Right renal pelvis (tissue), 4 donors: ENCODE measurements at places on chromosomes 4 and X. TPM values are rescaled to one million over a fixed set of nuclear protein-coding genes. Genes with fewer than 3 reads are reported as not detected.

- DNase-seq, result no peak
Observed at GRCh38 chr4:37680089-37680488, 6.1 kb downstream of the RELL1 start.

GRCh38 chrX:99353412-99353811 lies 1056.7 kb downstream of the PCDH19 start:
- no peak for DNase-seq

DNA sequence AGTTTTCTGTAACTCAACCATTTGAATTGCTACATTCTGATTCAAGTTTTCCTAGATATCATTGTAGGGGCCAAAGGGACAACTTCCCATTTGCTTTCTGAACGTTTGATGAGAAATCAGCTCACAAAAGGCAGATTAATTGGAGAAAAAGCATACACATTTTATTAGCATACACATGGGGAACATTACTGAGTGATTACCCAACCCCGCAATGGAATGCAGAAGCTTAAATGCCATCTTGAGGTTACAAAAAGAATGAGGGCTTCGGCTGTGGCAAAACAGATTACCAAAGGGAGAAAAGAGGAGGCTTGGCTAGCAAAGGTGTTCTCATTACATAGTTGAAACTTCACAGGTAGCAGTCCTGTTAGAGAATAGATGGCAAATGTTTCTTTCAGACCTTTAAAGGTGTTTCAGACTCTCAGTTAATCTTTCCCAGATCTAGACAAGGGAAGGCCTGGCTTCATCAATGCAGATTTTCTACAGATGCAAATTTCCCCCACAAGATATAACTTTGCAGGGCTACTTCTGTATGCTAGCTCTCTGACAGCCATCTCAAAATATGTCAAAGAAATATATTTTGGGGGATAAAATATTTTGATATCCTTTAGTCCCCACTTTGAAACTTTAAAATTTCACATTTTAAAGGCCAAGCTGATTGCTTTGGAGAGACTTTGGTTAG lies 26.5 kb upstream of the HERC6 start:
- DNase-seq, result no peak

- no peak for DNase-seq
Observed at GRCh38 chrX:109393859-109394258, 88.0 kb downstream of the GUCY2F start.

- no peak for DNase-seq
Observed at GRCh38 chr4:169677150-169677748, 56.9 kb downstream of the CLCN3 start.

DNA sequence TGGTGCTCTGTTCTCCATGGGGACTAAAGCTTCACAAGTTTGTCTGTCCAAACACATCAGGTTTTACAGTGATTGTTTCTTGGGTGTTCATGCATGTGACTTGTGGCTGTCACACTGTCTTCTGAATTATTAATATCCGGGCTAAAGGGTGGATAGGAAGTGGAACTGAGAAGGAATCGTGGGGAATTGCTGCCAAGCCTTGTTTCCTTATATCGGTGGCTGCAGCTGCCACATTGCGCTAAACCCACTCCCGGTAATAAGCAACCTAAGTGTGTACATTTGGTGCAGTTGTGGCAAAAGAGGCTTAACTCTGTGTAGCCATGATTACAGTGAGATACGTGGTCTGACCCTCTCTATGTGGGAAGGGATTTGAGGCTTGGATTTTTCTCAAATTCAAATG lies 30.7 kb downstream of the SEPTIN11 start:
- DNase-seq, result no peak

- DNase-seq, result no peak
Observed at GRCh38 chrX:110419512-110419911, 60.9 kb downstream of the RTL9 start.

- no peak for DNase-seq
Observed at GRCh38 chrX:107450823-107451509, 1.5 kb downstream of the FRMPD3 start.

DNA sequence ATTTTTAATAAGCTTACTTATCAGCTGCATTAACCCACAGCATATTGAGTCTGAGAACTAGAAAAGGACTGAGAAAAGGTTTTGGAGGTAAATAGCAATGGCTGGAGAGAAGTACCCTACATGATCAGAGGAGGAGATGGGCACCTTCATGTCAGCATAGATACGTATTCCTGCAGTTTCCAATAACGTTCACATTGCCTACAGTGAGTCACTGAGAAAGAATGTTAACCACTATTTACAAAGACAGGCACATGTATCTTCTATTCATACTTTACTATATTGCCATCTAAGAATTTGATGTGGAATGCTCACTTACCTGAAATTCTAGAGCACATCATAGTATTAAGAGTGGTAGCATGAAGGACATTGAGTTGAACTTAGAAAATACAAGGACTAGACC lies 92.5 kb downstream of the TLL1 start:
- DNase-seq, result no peak

- DNase-seq, result no peak
Observed at GRCh38 chr4:114087596-114088230, 108.3 kb upstream of the ARSJ start.

- no peak for DNase-seq
Observed at GRCh38 chrX:130081421-130082045, 28.8 kb downstream of the ELF4 start.

DNA sequence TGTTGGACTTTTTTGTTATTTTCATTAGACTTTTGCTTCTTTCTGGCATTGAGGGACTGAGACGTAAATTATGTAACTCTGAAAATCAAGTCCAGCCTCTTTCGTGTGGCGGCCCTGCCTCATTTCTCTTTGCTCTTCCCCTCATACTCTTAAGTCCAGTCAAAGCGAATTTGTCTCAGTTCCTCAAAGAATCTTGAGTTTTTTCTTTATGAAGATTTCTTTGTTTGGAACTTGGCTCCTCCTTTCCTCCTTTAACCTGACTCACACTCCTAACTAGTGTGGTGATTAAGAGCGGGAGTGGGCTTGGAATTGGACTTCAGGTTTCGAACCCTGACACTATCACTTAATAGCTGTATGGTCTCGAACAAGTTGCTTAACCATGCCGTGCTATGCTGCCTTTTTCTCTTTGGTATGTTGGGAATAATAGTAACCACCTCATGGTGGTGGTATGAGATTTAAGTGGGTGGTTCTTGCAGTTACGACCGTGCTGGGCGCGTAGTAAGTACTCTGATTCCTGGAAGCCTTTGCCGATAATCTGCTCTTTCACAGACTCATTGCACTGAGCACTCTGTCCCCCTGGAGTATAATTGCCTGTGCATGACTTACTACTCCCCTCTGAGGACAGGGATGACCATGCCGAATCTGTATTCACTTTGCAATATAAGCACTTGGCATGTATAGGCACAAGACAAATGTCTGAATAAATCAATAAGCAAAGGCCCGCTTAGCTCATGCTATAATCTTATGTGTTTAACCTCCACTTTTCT lies 19.1 kb downstream of the FNIP2 start:
- no peak for DNase-seq

- DNase-seq, result no peak
Observed at GRCh38 chr4:7800410-7800809, 139.3 kb downstream of the AFAP1 start.

DNA sequence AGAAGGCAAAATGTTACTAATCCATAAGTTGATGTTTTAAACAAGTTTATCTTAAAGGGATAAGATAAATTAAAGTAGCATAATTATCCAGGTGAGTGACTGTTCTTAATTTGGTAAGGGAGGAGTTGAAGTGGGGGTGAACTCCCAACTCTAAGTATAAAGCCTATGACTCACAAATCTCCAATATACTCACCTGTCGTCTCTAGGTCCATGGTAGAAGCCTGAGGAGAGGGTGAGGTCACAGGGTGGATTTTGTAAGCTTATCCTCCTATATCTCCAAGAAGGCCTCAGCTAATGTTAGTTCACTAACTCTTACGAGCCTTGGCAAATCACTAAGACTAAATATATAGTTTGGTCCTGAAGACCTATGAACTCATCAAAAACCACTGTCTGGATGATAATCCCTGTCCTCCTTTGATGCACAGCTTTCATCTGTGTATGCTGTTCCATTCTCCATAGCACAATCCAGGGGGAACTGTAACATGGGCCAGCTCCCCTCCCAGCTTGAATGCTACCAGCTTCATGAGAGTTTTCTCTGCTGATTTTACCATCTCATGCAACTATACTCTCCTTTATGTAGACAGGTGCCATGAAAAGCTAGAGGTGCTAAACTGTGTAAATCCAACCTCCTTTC lies 158.7 kb downstream of the BTC start:
- DNase-seq, result no peak

DNA sequence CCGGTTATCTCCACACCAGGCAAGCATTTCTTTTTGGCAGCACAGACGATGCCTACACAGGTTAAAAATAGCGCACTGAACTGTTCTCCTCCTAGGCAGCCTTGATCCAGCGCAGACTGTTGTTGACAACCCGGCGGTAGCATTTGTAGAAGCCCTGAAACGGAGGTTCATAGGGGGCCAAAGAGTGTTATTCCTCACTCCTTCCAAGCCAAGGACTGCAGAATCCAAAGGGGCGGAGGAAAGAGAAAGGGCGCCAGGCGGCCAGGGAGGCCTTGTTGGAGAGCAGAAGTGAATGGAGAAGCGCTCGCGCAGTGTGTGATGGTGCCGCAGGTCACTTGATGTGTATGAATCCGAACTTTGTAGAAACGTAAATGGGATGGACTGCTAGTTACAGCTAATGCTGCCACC lies 82.7 kb downstream of the TENM3 start:
- no peak for DNase-seq

DNA sequence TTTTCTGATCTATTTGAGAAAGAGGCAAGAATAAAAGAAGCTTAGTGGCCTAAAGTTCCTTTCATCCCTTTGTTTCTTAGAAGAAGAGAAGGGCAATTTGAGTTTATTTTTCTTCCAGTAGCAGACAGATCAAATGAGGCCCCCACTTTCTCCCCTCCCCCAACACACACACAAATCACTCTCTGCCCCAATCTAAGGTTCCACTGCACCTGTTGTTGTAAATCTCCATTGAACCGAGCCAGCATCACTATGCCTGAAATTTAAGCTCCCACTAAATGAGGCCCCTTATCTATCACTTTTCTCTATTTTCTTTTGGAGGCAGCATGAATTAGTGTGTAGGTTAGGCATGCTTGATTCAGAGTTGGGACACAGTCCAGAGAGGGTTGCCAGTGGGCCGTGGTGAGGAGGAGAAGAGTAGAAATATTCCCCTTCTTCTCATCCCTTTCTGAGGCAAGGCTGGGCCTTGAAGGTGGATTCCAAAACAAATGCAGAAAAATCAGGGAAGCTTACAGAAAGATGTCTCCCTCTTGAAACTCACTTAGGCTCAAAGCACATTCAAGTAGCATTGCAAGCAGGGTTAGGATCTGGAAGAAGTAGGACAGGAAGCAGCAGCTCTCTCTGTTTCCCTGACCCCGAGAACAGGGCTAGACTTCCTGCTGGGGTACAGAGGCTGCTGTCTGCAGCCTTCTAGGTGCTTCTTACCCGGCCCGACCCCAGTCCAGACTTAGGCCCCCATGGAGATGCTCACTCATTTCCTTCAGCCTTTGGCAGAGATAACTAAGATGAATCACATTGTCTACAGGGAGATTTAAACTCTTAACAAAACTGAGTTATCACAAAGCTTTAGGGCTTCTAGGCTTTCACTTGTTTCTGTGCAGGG lies 70.7 kb downstream of the RASL11B start:
- no peak for DNase-seq

- no peak for DNase-seq
Observed at GRCh38 chr4:118798658-118799057, 37.3 kb downstream of the SEC24D start.

DNA sequence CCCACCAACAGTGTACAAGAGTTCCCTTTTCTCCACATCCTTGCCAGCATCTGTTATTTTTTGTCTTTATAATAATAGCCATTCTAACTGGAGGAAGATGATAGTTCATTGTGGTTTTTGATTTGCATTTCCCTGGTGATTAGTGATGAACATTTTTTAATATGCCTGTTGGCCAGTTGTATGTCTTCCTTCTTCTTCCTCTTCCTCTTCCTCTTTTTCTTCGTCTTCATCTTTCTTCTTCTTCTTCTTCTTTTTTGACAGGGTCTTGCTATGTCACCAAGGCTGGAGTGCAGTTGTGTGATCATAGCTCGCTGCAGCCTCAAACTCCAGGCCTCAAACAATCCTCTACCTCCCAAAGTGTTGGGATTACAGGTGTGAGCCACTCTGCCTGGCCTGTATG lies 87.4 kb downstream of the CCDC160 start:
- no peak for DNase-seq

DNA sequence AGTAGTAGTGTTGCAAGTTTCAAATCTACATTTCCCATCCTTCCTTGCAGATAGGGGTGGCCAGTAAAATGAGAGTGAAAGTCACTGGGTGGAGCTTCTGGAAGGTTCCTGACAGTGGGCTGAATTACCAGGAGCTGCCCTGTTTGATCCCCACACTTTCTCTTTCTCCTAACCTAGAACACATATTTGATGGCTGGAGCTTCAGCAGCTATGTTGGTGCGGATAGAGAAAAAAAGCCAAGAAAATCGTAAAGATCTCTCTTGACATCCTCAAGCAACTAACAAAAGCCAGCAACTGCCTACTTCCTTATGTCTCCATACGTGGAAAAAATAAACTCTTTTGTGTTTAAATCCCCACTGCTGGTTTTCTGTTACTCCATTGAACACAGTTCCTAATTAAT lies 32.2 kb downstream of the ZNF275 start:
- DNase-seq, result no peak

- DNase-seq, result no peak
Observed at GRCh38 chr4:172404676-172405075, 591.5 kb downstream of the GALNTL6 start.

DNA sequence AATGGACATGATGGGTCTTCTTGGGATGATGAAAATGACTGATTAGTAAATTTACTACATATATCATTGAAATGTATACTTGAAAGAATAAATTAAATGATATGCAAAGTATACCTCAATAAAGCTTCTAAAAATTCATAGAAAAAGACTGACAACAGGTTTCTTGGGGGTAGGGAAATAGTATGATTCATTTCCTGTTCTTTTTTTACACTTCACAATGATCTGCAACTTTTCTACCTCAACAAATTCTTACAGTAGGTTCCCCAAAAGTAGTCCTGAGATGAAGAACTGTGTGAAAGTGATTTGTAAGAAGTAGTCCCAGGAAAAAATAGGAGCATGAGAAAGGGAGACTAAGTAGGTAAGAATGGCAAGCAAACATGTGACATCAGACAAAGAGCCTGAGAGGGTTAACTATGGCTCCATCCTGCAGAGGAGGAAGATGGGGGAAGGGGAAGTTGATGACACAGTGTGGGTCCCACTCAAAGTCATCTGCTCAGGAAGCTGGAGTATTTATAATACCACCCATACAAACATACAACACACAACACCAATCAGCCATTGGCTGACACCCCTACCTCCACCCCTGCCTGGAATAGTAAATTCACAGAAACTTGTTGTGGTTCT lies 73.9 kb downstream of the ARHGAP6 start:
- DNase-seq, result no peak

IBSP gene
- polyA plus RNA-seq, result not detected

VMA21 gene
- polyA plus RNA-seq, result 26.1 TPM

CENPU gene
- 31.3 TPM for polyA plus RNA-seq

CDKL2 gene
- polyA plus RNA-seq, result 12.9 TPM

PPP4R3C gene
- polyA plus RNA-seq, result not detected

GAGE10 gene
- not detected for polyA plus RNA-seq

ANOS1 gene
- 9.7 TPM for polyA plus RNA-seq

ZNF157 gene
- 0.74 TPM for polyA plus RNA-seq

PLP1 gene
- 20.4 TPM for polyA plus RNA-seq

NEUROG2 gene
- polyA plus RNA-seq, result not detected
